ENCODE measurements at places on chromosomes 5 and 9.

DNA sequence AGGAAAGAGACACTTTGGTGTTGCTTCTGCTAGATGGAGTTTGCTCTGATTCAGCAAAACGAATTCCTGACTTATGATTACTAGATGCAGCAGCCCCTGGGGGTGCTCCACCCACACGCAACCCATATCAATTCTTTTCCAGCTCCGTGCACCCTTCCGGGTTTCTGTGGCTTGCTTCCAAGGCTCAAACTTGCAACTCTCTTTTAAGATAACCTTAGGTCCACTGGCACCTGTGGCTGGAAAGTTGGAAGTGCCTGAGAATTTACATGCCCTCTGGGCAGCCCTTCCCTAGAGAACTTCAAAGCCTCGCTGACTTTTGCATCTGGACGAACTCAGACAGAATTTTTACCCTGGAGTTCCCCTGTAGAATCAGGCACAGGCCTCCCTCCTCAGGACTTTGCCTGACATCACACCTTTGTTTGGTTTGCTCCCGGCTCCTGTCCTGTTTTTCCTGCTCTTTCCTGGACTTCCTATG, 224.9 kb downstream of the SNX18 start:
- DNase-seq: no peak

DNA sequence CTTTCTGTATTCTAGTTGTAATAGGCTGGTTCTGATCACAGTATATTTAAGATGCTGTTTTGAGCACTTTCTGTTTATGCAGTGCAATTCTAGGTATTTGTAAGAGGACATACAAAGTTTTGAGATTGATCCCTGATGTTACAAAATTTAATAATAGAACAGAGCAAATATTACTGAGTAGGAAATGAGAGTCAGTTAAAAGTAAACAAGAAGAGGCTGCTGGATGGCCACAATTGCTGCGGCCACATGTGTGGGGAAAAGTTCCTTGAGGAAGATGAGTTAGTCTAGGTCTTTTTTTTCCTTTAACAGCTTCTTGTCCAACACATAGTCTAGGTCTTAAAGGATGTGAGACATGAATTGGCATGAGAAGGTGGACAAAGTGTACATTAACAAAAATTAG, 11.3 kb downstream of the EHMT1 start:
- no peak for DNase-seq

GRCh38 chr5:111389390-111390082, 122.8 kb downstream of the STARD4 start:
- DNase-seq: no peak

DNA sequence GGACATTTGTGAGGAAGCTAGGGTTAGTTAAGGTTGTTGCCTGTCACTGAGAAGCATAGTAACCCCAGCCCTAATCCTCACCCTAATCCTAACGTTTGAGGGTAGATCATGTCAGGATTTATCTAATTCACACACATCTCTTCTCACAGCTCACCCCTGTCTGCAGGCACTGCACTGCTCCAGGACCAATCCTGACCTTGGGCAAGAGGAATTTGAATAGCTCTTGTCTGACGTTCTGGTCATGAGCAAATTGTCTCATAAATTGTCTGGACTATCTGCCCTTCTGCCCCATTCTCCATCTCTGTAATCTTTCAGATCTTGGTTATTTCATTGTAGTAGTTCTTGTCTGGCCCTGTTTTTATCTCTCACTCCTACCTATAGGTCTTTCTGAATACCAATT, 18.7 kb downstream of the CRHBP start:
- no peak for DNase-seq

DNA sequence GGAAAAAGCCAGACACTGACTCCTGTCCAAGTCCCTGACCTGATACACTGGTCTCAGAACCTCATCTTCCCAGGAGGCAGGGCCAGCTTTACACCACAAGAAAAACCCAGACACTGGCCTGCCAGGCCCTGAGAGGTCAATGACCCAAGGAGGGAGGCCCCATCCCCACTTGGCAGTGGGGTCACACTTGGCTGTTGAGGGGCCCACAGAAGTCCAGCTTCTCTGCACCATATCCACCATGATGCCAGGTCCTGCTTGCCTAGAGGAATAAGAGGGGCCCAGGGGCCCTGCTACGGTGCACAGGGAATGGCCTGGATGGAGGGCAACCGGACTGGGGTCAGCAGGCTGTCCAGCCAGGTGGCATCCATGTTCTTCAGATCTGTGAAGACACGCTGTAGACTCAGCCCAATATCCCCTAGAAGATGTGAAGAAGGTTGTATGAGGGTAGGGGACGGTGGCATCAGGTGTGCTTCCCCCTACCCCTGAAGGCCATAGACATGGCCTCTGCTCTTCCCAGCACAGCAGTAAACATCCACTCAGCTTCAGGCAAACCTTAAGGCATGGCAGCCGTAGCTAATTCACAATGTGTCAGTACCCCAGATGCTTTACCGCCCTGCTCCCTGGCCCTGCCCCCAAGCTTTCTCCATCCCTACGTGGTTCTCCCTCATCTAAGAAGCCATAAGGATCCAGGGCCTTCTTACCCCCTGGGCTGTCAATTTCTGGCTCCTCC, 6.7 kb downstream of the IRF1 start:
- no peak for DNase-seq

GRCh38 chr9:136108648-136109266, 9.9 kb downstream of the TMEM250 start:
- no peak for DNase-seq

- DNase-seq: peak; percentile 56
Observed at GRCh38 chr5:131381021-131381420, 117.2 kb downstream of the CDC42SE2 start.

DNA sequence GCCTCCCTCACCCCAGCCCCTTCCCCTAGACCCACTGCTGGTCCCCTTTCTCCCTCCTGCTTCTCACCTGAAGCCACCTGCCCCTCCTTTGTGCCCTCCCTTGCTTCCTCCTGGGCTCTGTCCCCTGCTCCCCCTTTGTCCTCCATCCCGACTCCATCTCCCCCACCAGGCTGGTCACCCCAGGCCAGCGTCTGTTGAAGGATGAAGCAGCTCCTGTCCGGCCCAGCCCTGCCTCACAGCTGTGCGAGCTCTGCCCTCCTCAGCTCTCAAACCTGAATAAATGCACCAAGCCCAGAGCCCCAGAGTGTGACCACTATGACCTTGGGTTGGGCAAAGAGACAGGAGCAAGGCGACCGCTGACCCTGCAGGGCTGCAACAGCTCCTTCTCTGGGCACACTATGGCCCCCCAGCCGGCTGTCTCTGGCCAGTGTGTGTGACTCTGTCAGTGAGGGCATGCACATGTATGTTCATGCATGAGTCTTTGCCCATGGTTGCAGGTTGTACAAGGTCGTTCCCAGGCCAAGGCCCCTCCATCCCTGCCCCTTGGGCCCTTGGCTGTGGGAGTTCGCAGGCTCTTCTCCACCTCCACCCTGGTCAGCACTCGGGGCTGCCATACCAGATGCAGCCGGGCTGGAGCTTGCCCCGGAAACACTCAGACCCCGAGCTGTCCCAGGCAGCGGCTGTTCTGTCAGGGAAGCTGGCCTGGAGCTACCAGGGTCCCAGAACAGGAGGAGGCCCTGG, 3.3 kb downstream of the LCN12 start:
- no peak for DNase-seq

GRCh38 chr5:128084228-128085167, 932 bp downstream of the SLC12A2 start:
- peak; percentile 41 for DNase-seq

GRCh38 chr9:127038531-127038930, 83.9 kb downstream of the ANGPTL2 start:
- DNase-seq: no peak

DNA sequence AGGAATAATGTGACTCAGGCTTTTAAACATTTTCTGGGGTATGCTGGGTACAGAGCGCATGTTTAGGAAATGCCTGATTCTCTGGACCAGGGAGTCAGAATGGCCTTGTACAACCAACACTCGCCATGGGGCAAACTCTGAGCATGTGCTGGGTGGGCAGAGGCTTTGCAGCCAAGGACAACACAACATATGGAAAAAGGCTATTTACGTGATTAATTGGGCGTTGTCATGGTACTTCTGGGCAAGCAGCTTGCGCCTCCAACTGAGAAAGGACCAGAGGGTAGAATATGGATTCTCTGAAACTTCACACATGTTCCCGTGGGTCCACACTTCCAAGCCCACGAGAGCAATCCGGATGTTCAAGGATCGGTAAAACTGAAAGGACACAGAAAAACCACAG, 49.1 kb downstream of the NIPAL4 start:
- no peak for DNase-seq

DNA sequence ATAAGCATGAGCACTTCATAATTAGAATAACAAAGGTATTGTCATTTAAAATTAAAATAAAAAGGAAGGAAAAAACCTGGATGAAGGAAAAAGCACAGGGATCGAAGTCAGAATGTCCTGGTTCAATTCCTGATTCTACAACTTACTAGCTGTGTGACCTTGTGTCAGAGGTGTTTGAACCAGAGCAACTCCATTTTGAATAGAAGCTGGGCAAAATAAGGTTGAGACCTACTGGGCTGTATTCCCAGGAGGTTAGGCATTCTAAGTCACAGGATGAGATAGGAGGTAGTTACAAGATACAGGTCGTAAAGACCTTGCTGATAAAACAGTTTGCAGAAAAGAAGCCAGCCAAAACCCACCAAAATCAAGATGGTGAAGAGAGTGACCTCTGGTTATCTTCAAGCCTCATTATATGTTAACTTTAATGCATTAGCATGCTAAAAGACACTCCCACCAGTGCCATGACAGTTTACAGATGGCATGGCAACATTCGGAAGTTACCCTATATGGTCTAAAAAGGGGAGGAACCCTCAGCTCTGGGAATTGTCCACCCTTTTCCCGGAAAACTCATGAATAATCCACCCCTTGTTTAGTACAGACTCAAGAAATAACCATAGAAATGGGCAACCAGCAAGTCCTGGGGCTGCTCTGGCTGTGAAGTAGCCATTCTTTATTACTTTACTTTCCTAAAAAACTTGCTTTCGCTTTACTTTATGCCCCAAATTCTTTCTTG, 412.7 kb downstream of the PIK3R1 start:
- no peak for DNase-seq

DNA sequence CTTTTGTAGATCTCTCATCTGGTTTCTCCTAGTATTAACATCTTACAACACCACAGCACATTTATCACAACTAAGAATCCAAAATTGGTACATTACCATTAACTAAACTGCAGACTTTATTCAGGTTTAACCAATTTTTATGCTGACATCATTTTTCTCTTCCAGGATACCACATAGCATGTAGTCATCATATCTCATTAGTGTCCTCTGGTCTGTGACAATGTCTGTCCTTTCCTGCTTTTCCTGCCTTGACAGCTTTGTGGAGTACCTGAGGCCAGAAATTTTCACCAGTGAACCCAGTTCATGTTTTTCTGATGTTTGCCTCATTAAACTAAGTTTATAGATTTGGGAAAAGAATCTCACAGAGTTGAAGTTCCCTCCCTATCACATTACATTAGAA, 294.7 kb upstream of the TNC start:
- DNase-seq: no peak

GRCh38 chr5:89213573-89213972, 330.6 kb upstream of the MEF2C start:
- no peak for DNase-seq

GRCh38 chr9:136856541-136857141, 4.5 kb downstream of the MAMDC4 start:
- no peak for DNase-seq

GRCh38 chr5:179825655-179826182, 5.0 kb downstream of the SQSTM1 start:
- DNase-seq: no peak
